ENCODE measurements at places on chromosomes 2 and 18.

DNA sequence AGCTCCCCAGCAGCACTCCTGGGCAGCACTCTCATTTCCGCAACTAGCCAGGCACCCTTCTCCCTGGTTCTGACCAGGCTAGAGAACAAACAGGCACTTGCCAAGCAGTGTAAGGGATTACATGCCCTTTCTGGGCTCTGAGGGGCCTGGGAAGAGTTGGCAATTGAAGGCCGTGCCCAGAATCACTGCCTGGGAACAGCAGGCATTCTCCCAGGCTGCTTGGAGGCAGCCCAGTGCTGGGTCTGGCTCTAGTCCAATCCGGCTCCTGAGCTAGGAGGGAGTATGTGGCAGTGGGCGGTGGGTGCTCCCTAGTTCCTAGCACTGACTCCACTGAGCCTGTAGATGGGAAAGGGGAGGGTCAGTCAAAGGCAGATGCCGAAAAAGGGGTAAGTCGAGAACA lies 34.1 kb upstream of the SP3 start:
- no peak for DNase-seq

- DNase-seq: no peak
These were observed 40.0 kb downstream of the NPAS2 start for GRCh38 chr2:100859902-100860301.

GRCh38 chr2:10759151-10759714 lies 37.8 kb downstream of the ATP6V1C2 start:
- no peak for DNase-seq

GRCh38 chr2:68172521-68172920 lies 14.8 kb downstream of the PNO1 start:
- DNase-seq: no peak

GRCh38 chr18:37654731-37655369 lies 89.3 kb upstream of the CELF4 start:
- no peak for DNase-seq

GRCh38 chr18:45670281-45670962 lies 53.6 kb upstream of the SLC14A1 start:
- DNase-seq: no peak

- no peak for DNase-seq
These were observed 570.1 kb downstream of the LRP1B start for GRCh38 chr2:141560723-141561122.

DNA sequence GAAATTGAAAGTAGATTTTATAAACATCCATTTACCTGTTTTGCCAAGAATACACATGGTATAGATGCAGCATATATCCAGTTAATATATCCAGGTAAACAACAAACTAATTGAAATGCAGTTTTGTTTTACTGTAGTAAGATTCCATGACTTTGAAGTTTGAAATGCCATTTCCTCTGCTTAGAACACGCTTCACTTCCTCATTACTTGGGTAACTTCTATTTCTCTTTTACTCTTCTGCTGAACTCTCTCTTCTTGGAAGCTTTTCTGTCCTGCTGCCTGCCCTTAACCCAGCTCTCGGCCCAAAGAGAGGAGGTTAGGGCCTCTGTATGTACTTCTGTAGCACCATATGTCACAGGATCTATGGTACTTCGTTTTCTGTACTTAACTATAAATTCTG lies 14.1 kb upstream of the IL1RL2 start:
- no peak for DNase-seq

GRCh38 chr18:54968807-54969206 lies 9.5 kb upstream of the CCDC68 start:
- no peak for DNase-seq

GRCh38 chr2:120395221-120396012 lies 49.5 kb downstream of the INHBB start:
- DNase-seq: no peak

DNA sequence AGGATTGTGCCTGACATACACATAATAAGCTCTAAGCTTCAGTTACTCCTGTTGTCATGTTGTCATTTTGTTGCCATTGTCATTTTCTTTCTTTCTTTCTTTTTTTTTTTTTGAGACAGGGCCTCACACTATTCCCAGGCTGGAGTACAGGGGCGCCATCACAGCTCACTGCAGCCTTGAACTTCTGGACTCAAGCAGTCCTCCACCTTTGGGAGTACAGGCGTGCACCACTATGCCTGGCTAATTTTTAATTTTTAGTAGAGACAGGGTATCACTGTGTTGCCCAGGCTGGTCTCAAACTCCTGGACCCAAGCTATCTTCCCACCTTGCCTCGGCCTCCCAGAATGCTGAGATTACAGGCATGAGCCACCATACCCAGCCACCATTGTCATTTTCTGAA lies 30.9 kb upstream of the SCLY start:
- no peak for DNase-seq

DNA sequence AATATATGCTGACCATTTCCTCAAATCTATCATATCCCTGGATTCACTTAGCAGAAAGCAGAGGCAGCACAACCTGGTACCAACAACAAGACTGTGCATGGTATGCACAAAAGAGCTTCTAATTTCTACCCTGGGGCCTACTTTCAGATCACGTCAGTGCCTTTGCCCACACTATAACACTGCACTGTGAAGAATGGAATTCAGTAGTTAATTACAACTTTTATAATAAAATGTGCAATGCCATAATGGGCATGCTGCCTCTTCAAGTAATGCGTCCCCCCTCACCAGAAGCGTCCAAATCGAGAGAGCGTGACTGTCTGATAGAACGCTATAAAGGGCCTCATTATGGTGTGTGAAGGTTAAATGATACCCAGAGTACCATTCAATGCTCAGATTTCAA lies 328.1 kb upstream of the PKDCC start:
- no peak for DNase-seq

DNA sequence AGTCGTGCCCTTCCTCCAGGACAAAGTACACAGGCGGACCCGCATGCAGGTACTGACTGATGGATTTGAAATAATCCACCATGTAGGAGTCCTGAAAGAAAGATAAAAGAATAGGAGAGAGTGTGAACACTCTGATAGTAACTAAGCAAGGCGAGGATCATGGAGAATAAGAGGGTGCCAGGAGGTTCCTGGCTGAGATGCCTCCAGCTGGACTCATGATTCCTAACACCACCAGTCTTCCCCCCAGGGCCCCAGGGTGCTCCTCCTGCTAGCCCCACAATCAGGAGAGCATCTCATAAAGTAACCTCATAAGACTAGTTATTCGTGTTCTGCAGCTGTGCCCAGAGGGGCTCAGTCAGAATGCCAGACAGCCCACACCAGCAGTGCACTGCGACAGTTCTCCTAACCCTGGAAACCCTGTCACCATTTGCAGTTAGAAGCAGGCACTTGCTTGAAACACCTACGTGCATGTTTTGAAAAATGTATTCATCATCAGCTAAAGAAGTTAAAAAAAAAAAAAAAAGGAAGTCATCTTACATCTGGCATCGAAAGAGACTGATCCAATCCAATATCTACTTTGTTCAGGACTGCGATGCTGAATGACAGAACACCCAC lies 36.7 kb downstream of the RMC1 start:
- DNase-seq: no peak

- no peak for DNase-seq
These were observed 37.3 kb downstream of the MARCO start for GRCh38 chr2:118979152-118979861.

GRCh38 chr2:176642074-176642473 lies 372.8 kb downstream of the MTX2 start:
- no peak for DNase-seq

- DNase-seq: no peak
These were observed 34.9 kb upstream of the CYP26B1 start for GRCh38 chr2:72182547-72182946.

- no peak for DNase-seq
These were observed 424.2 kb downstream of the TGIF1 start for GRCh38 chr18:3874125-3874524.

DNA sequence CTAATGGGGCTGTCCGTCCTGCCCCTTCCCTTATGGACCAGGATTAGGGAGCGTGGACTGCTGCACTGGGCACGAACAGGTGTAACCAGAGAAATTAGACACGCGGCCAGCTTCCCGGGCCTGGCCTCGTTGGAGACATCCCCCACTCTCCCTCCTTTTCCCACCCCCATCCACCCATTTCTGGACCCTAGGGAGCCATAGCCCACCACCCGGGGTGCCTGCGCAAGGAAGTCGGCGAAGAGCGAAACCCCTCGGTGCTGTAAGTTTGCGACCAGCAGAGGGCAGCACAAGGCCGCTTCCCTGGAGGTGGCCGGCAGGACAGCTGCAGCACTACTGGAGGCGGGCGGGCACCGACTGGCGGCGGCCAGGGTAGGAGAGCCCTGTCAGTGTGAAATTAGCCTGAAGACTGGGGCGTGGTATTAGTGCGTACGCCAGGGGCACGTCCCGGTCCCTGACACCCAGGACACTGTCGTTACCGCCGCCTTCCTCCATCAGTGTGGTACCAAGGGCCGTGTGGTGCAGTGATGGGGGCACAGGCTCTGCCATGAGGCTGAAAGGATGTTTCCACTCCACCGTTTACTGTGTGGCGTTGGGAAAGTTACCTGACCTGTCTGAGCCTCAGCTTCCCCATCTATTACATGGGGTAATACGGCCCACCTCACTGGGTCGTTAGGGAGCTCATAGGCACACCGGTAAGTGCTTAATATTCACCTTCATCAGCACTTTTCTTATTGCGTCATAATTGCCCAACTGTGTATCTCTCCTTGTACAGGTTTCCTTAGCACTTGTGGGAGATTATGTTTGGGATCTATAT lies 36.0 kb upstream of the CD207 start:
- DNase-seq: peak; percentile 62

GRCh38 chr18:72871091-72871490 lies 3.3 kb upstream of the NETO1 start:
- no peak for DNase-seq

GRCh38 chr2:177315364-177315763 lies 50.8 kb upstream of the NFE2L2 start:
- no peak for DNase-seq

- no peak for DNase-seq
These were observed 101.2 kb downstream of the MYT1L start for GRCh38 chr2:2229626-2230432.

DNA sequence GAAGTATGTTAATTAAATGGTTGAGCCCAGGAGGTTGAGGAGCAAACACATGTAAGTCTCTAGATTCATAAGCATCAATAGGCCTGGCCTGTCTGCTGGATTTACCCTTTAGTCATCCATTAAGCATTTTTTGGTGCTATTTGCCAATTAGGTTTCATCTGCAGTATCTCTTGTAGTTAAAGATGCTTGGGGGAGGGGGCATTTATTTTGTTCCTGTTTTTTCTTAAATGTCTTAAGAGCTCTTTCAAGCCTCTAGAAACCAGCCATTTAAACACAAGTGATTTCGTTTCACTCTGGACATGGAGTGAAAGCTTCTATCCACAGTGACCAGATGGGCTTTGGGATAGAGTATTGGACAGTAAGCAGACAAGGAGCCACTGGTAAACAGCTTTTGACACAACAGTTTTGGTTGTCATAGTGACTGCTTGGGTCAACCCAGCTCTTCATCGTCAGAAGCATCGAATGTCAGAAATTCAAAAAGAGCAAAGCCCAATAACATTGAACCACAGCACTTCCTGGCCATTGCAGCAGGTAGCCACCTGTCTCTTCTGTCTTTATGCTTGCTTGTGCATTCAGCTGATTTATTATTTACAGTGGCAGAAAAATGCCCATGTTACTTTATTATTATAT lies 4.9 kb downstream of the QPCT start:
- DNase-seq: no peak

- DNase-seq: no peak
These were observed 150.6 kb downstream of the EXOC6B start for GRCh38 chr2:72674982-72675915.

DNA sequence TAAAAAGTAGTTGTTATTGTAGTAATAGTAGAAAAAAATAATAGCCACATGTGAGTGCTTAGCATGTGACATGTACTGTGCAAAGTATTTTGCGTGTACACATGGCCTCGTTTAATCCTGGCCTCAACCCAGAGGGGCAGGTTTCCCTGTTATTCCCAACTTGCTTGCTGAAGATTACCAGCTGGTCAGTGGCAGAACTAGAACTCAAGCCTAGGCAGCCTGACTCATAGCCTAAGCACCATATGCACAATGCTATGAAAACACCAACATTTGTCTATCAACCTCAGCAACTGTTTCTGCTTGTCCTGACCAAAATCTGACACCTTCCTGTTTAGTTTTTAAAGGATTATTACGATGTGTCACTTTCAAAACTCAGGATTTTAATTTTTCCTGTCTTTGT lies 234.9 kb upstream of the SMAD7 start:
- no peak for DNase-seq

GRCh38 chr2:240245706-240246105 lies 105.2 kb upstream of the OTOS start:
- no peak for DNase-seq

DNA sequence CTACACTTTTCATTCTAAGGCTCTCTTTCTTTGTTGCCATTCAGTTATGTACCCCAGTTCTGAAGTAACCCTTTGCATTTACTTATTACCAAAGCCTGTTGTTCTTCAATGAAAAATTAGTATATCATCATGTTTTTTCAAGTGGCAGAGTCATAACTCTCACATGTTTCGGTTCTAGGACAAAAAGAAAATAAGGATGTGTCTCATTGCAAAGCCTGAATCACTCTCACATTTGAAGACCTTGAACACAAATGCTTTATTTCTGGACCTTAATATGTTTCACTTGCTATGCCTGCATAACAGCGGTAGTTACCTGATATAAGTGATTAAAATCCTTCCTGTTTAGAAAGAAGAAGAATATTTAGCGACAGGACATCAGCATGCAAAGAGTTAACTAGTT lies 49.1 kb downstream of the ZEB2 start:
- no peak for DNase-seq

DNA sequence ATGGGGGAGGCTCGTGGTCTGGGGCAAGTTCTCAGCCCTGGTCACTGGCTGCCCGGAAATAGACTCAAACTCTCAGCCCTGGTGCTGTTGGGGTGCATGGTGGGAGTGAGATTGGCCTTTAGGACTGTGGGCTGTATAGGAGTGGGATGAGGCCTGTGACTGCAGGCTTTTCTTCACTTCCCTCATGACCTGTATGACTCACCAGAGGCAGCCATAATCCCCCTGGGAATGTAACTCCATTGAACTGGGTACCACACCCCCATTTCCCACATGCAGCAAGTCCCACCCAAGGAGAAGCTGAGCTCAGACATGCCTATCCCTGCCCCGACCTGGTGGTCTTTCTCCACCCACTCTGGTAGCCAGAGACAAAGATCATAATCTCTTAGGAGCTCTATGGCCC lies 177.7 kb upstream of the OSR1 start:
- DNase-seq: no peak

DNA sequence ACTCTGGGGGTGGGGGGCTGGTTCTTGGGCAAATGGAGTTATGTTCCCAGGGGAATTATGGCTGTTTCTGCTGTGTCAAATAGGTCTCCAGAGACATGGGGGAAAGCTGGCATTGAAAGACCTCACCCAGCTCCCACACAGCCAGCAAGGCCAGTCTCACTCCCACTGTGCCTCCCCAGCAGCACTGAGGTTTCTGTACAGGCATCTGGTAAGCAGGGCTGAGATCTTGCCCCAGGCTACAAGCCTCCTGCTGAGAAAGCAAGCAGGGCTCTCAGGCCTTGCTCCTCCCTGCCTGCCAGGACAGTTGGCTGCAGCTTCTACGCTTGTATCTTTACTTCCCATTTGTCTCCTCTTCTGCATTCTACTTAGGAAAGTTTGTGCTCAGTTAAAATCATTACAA lies 50.5 kb upstream of the FHOD3 start:
- no peak for DNase-seq
